ENCODE measurements at places on chromosomes 13 and 19.

GRCh38 chr13:26054896-26055295 lies 3.1 kb upstream of the SHISA2 start:
- DNase-seq: no peak

DNA sequence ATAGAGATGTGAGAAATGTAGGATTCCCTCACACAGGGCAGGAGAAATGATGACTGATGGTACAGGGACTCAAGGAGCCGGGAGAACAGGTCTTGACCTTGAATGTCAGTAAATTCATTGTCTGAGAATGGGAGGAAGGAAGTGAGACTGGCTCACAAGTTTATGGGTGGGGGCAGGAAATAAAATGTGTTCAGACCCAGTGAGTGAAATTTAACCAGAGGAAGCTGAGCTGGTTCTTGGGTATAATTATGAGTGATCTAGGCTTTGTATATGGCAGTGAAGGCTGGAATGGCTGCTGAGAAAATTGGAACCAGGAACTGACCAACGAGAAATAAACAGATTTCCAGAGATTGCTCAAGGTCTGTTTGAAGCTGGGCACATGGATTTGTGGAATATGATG lies 6.3 kb upstream of the IGSF23 start:
- DNase-seq: peak; percentile 74

GRCh38 chr13:42275098-42275471 lies 3.1 kb downstream of the AKAP11 start:
- no peak for DNase-seq

GRCh38 chr19:4609878-4610511 lies 29.3 kb upstream of the TNFAIP8L1 start:
- no peak for DNase-seq

DNA sequence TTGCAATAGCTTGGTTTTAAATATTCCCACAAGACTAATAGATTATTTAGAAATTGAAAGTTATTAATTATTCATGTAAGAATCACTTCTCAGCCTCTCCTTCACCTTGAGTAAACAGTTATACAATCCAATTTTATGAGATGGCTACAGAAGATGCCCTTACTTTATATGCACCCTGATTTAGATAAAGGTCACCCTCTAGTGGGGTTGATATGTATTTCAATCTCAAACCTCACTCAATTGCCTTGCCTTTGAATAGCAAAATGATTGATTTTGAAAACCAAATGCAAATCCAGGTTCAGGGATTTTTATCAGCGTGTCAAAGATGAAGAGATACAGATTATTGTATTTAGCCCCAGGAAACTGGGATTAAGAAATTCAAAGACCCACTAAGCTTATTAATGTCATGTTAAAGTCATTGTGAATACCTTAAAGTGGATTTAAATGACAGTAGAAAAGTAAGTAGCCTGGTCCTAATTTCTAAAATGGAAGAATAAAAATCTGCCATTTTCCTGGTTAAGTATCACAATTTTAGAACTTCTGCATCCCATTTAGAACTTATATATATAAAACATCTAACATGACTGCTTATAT lies 305.1 kb downstream of the ITGBL1 start:
- peak; percentile 31 for DNase-seq

DNA sequence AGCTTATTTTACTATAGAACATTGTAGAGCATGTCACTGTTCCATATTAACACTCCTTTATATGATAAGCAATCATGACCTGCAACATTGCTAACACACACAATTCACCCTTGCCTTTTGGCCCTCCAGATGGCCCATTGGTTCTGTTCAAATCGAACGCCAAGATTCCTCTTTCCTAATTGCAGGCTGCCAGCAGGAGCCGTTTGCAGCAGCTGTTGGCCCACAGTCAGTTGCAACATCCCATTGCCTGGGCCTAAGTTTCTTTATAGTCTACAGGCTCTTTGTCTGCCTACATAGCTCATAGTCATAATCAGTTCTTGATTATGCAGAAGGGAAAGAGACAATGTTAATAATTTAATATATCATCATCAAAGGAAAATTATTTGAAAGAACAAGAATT lies 37.6 kb downstream of the KCTD12 start:
- no peak for DNase-seq

DNA sequence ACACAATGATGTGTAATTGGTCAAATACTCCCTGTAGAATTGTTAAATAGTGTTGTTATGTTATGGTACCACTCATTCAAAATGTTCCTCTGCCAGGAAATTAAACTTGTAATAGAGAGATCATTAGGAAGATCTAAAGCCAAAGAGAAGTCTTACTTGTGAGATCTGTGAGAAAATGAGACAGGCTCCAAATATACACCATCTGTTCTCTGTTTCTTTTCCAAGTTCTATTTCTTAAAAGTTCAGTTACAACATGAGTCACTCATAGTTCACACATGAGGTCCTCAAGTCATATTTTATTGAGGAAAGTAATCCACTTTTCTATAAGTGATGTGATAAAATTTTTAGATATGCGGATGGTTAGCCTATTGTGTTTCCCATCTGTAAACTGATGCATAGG lies 1038.1 kb upstream of the PRR20A start:
- DNase-seq: no peak

GRCh38 chr19:56245121-56245740 lies 27.3 kb upstream of the EDDM13 start:
- DNase-seq: peak; percentile 59

DNA sequence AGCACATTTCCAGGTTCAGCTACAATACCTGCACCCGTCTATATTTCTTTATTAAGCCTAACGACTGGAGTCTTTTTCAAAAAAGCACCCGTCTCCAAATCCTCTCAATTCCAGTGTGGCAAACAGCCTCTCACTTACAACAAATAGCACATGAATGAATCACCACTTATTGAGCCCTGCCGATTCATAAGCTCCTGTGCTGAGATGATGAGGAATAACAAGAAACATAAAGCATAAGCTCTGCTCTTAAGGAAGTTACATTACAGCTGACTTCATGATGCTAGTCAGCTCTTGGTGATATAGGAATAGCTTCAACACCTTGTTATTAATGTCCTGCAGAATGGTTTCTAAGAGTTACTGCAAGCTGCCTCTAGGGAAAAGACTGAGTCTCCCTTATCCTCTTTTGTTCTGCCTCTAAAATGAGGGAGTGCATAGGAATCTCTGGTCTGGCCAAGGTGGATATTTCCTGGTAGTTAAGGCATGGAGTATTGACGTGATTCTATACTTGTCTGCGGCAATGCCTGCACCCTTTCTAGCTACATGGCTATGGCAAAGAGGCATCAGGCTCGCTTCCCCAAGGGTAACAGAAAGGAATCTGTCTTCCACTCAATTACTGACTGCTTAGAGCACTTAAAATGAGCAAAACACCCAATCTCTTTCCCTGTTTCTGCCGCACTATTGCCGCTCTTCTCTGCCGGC lies 195.7 kb downstream of the KLF12 start:
- DNase-seq: peak; percentile 93

DNA sequence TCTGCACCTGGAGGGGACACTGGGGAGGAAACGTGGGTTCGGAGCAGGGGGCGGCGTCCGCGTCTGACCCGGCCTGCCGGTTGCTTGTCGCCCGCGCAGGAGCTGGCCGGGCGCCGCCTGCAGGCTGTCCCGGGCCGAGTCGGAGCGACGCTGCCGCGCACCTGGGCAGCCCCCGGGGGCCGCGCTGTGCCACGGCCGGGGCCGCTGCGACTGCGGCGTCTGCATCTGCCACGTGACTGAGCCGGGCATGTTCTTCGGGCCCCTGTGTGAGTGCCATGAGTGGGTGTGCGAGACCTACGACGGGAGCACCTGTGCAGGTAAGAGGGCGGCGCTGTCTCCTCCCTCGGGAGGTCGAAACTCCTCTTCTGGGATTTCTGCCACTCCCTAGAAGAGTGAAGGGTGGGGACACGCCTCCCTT lies 1.3 kb downstream of the ITGBL1 start:
- DNase-seq: no peak

DNA sequence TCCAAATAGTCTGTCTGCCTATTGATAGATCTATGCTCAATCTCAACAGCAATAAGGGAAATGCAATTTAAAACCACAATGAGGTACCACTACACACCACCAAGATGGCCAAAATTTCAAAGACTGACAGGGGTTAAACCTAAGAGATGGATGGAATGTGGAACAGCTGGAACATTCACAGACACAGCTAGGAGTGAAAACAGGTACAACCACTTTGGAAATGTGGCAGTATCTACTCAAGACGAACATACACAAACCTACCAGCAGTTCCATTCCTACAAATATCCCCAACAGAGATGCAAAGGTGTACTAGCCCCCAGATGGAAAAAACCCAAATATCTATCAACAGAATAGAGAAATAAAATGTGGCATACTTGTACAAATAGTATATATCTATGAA lies 86.4 kb downstream of the TSC22D1 start:
- no peak for DNase-seq

- DNase-seq: no peak
Measured at GRCh38 chr19:18536475-18536874, 6.9 kb downstream of the FKBP8 start.

DNA sequence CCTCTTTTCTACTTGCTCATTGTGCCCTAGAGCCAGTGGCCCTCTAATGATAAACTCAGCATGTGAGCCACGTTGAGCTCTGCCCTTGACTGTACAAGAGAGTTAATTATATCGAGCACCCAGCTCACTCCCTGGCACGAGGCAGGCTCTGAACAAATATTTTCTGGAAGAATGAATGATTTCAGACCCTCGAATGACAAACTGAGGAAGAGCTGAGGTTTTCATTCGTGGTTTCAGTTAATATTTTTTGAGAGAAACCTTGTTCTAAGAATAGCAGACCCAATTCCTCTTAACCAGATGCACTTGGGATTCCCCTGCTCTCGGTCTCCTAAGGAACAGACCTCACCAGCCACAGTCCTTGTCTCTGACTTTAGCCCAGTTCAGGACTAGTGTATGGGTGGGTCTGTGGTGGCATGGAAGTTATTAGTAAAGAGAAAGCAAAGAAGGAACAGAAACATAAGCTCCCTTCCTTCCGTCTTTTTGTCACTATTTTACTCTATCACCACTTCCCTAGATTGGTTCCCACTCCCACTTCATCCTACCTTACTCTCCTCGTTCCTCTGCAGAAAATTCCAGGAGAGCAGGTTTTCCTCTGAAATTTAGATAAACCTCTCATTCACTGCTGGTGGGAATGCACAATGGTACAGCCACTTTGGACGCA lies 22.1 kb upstream of the WDFY2 start:
- no peak for DNase-seq

- no peak for DNase-seq
Measured at GRCh38 chr19:34066007-34066643, 106.2 kb upstream of the LSM14A start.

- peak; percentile 15 for DNase-seq
Measured at GRCh38 chr13:21625366-21625765, 21.4 kb upstream of the MICU2 start.

GRCh38 chr13:49315756-49316482 lies 68.2 kb downstream of the CDADC1 start:
- no peak for DNase-seq

DNA sequence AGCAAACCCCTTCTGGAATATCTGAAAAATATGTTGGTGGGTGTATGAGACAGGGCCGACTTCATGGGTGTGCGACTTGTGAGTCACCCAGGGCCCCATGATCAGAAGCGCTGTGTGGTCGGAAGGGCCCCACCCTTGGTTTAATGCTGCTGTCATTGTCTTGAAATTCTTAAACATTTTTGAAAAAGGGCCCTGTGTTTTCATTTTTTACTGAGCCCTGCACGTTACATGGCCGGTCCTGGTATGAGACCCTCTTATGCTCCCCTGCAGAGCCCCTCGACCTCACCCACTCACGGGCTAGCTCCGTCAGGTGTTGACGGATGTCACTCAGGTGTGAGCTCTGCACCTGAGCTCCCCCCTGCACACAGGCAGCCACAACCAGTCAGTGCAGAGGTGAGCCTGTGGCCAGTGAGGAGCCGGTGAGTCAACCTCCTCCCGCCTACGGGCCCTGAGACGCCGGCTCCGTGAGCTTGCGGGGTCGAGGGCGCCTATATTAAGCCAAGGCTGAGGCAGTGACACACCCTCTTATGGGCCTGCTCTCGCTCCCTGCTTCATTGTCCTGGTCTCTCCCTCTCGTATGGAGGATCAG lies 27.7 kb downstream of the GADD45B start:
- DNase-seq: peak; percentile 93

GRCh38 chr19:41802770-41803169 lies 6.4 kb downstream of the CEACAM3 start:
- DNase-seq: no peak

DNA sequence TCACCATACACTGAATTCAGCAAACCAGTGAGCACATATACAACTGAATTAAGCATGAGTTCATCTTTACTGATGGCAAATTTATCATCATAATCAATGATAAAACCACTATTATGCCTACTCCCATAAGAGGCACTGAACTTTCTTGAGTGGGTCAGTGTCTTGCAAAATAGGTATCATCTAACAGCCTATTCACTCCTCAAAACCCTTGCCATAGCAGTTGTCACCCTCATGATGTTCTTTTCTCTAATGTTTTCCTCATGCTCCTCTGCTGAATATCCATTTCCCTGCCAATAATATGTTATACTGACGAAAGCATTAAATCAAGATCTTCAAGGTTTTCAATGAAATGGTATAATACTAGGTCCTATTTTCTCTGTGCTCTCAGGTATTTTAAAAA lies 5.6 kb downstream of the ARGLU1 start:
- no peak for DNase-seq

GRCh38 chr13:55714120-55714519 lies 1426.6 kb upstream of the PRR20A start:
- no peak for DNase-seq

- no peak for DNase-seq
Measured at GRCh38 chr19:29445246-29445645, 80.5 kb upstream of the VSTM2B start.

DNA sequence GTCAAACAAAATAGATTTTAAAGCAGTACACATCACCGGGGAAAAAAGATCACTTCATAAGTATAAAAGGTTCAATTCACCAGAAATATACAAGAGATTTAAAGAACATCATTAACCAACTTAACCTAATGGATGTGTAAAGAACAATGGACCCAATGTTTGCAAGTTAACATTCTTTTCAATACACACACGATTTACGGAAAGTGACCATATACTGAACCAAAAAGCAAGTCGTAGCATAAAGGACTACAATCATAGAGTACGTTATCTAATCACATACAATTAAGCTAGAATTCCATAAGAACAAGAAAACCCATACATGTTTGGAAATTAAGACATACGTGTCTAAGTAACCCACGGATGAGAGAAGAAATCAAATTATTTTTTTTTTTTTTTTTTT lies 9.6 kb downstream of the TGDS start:
- no peak for DNase-seq

DNA sequence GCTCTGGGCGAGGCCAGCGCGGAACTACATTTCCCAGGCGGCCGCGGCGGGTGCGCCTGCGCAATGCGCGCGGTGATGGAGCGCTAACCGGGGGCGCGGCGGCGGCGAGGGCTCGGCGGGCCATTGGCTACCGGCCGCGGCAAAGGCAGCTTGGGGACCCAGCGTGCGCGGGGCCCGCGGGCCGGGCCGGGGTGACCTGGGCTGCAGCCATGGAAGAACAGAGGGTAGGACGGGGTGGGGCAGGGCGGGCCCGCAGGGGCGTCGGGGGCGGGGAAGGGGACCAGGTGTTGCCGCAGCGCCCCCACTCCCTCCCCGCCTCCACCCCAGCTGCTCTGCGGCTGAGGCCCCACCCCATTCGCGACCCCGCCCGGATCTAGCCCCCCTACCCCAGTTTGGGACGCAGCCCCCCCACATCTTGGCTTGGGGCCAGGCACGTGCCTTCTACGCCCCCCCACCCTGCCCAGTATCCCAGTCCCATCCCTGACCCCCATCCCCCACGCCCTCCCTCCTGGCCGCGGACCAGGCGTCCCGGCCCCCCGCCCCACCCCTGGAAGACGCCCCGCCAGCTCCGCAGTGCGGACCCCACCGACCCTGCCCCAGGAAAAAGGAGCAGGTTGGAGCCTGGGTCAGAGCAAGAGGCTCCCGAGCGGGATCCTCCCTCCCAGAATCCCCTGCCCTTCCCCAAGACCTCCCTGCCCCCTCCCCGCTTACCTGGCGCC lies at the start of gene FSD1:
Gene FSD1 (plus strand): TSS at position 61 of the 719 bp plus-strand sequence. CDS start 149 bp downstream, at position 210.
- DNase-seq: peak; percentile 67
